ENCODE measurements at places on chromosomes 3 and 15.

DNA sequence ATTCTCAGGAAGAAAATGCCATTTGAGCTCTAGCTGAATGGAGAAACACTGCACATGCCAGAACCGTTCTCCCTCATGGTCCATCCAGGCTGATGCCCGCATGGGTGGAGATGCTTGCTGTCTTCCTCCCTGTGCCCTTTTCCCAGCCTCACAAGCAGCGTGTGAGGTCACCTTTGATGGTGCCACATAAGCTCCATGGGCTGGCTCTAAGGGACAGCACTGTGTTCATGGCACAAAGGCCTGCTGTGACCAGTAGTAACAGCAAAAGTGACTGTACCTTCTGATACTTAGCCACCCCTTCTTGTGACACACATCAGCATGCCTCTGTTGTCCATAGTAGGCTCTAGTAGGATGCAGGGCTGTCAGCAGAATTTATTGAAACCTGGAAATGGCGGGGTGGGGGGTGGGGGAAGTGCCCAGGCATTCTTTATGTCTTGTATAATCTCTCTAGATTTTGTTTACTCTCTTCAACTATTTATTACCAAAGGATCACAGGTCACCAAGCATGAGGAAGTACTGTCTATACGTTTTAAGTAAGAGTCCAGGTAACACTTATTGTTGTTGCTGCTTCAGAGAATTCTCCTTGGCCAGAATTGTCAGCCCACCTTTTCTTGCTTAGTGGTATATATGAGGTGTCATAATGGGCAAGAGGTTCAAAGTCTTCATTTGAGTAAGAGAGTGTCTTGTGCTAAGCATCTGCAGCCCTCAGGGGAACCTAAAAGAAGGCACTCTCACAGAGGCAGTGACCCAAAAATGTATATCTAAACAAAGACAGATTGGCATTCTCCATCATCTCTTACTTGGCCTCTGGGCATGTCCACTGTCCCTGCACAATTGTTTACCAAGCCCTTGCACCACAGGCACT lies 56.5 kb downstream of the RAB7A start:
- H3K27ac ChIP-seq: no peak overlapping the region
- no peaks in the 10 kb centered on the region for H3K4me1 ChIP-seq
- H3K36me3 ChIP-seq: peaks cover under 1% of the 10 kb centered on the region
- DNase-seq: no peak
- H3K4me3 ChIP-seq: no peak overlapping the region

DNA sequence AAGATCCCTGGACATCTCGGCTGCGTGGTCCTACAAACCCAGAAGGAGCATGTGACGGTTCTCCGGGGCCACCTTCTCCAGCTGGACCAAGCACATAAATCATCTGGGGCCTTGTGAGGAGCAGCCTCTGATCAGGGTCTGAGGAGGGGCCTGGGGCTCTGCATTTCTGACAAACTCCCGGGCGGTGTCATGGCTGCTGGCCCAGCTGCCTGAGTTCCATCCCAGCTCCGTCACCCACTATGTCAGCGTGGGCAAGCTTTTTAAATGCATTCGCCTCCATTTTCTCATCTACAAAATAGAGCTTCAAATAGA lies 126.3 kb upstream of the MEF2A start:
- no peak overlapping the region for H3K4me3 ChIP-seq
- peaks cover 6% of the 10 kb centered on the region for H3K27me3 ChIP-seq
- H3K36me3 ChIP-seq: no peaks in the 10 kb centered on the region
- peaks cover 8% of the 10 kb centered on the region for H3K4me1 ChIP-seq
- DNase-seq: no peak

- no peaks in the 10 kb centered on the region for H3K27me3 ChIP-seq
- peaks cover 4% of the 10 kb centered on the region for H3K4me1 ChIP-seq
- H3K36me3 ChIP-seq: no peaks in the 10 kb centered on the region
- H3K4me3 ChIP-seq: no peak overlapping the region
- H3K27ac ChIP-seq: no peak overlapping the region
- DNase-seq: no peak
Observed at GRCh38 chr15:87722941-87723691, 533.4 kb downstream of the NTRK3 start.

- H3K27me3 ChIP-seq: no peaks in the 10 kb centered on the region
- H3K27ac ChIP-seq: no peak overlapping the region
- H3K4me1 ChIP-seq: no peaks in the 10 kb centered on the region
- no peak overlapping the region for H3K4me3 ChIP-seq
Observed at GRCh38 chr15:95726891-95727290, 603.6 kb upstream of the NR2F2 start.

- DNase-seq: no peak
- no peaks in the 10 kb centered on the region for H3K36me3 ChIP-seq
- H3K4me3 ChIP-seq: no peak overlapping the region
- H3K27ac ChIP-seq: no peak overlapping the region
Observed at GRCh38 chr15:60843482-60843881, 364.5 kb upstream of the ICE2 start.

DNA sequence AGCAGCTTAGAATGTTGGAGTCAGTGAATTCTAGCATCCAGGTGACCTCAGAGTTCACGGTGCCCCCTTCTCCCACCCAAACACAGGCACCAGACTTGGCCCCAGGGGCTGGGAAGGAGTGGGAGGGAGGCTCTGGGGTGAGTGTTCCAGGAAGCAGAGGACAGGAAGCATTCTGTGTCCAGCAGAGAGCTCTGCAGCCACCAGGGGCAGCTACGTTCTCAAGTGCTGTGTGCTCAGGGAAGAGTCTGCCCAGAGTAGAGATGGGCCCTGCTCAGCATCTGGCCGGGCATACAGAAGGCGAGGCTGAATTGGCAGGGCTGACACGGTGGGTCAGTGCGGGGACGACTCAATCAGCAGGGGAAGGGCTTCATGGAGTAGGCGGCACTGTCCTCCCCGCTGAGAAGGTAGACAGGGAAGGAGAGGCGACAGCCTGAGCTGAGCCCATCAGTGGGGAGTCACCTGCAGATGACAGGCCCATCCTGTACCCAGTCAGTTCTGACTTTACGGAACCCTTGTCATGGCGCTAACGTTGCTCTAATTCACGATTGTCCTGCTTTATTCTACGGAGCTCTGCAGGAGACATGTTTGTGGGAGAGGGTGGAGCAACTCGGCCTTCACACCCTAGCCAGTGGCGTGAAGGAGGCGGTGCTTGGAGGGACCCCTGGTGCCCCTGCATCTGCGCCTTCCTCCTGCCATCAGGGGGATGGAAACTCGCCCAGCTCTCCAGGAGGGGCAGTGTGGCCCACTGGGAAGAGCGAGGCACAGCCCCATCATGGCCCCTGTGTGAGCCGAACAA lies 82.2 kb downstream of the C3orf70 start:
- no peaks in the 10 kb centered on the region for H3K36me3 ChIP-seq
- H3K27me3 ChIP-seq: no peaks in the 10 kb centered on the region
- H3K27ac ChIP-seq: no peak overlapping the region

DNA sequence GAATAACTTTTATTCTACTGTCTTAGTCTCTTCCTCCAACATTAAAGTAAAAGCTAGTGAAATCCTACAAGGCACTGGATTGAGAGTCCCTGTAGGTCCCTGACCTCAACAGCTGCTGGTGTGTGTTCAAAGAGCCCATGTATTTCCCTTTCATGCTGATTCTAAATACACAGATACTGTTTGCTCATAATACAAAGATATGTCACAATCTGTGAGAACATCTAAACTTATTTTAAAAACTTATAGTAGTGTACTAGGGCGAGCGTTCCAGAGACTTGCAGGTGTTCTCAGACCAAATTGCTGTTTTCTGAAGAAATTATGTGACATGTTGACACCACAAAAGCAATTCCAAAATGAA lies 145.9 kb upstream of the LIPC start:
- no peak overlapping the region for H3K27ac ChIP-seq
- no peak for DNase-seq
- no peaks in the 10 kb centered on the region for H3K36me3 ChIP-seq
- no peaks in the 10 kb centered on the region for H3K27me3 ChIP-seq

All from neuronal stem cell (in vitro differentiated cells).